ENCODE measurements at places on chromosomes 1 and 21. TPM values are rescaled to one million over a fixed set of nuclear protein-coding genes. Genes with fewer than 3 reads are reported as not detected.

The CSMD2 gene
- not detected for polyA plus RNA-seq

The FAM110D gene
- not detected for polyA plus RNA-seq

GRCh38 chr1:176794897-176795508, 332.0 kb downstream of the PAPPA2 start:
- DNase-seq, result no peak

DNA sequence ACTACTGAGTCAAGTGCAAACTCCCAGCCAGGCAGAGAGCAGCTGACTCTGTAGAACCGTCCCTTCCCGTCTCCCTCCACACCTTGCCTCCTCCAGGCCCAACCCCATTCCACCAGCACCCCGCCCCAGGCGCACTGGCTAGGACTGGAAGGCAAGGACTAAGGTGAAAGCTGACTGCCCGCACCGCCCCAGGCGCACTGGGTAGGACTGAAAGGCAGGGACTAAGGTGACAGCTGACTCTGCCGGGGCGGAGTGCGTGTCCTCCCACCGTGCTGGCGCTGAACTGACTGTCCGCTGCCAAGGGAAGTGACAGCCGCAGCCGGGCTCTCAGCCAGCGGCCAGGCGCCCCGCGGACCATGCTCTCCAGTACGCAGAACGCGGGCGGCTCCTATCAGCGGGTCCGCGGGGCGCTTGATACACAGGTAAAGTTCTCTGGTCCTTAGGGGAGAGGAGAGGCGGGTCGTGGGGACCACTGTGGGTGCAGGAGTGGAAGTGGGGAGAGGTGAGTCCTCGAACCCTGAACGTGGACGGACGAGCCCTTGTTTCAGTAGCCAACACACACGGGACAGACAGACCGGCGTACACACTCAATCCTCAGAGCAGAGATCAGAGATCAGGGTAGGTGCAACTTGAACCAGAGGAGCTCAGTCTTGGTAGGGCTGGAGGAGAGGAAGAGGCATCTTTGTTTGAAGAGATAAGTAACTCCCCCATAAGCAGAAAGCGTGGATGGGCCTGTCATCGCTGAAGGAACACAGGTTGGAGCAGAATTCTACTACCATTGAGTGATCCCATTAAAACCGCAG, 58.0 kb downstream of the RBM11 start:
- no peak for DNase-seq

The ENAH gene
- polyA plus RNA-seq, result not detected

- DNase-seq, result no peak
These were observed 289.9 kb upstream of the VAMP3 start for GRCh38 chr1:7481194-7481593.

The TSPAN1 gene
- not detected for polyA plus RNA-seq

GRCh38 chr1:30332116-30333094, 391.0 kb downstream of the MATN1 start:
- DNase-seq, result no peak

- no peak for DNase-seq
These were observed 229.6 kb upstream of the ESRRG start for GRCh38 chr1:216952864-216953263.

GRCh38 chr21:31343680-31344480, at the start of gene TIAM1:
TSS of gene TIAM1 (minus strand) at chr21:31344261. CDS start at chr21:31266972, 77,289 bp downstream.
- DNase-seq, result no peak

GRCh38 chr1:33260439-33260838, 4.1 kb downstream of the ZNF362 start:
- DNase-seq, result no peak
